Activated CD4-positive, CD25-positive, alpha-beta regulatory T cell (primary cell): ENCODE measurements at places on chromosomes 7 and 10.

DNA sequence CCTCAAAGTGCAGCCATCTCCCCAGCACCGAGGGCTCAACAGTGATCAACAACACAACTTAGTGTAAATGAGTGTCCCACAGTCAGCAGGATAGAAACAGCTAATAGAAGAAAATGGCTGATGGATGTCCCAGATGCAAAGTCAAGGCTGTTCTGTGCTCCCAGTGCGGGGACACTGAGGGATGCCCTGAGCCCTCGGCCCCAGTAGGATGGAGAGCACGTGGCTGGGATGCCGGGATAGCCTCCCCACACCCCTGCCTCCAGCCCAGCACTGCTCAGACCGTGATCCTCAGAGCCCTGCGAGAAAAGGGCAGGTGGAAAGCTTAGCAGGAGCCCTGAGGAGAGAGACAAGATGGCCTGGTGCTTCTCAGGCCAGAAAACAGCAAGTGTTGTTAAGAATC, 243.9 kb upstream of the TCERG1L start:
- DNase-seq: no peak

DNA sequence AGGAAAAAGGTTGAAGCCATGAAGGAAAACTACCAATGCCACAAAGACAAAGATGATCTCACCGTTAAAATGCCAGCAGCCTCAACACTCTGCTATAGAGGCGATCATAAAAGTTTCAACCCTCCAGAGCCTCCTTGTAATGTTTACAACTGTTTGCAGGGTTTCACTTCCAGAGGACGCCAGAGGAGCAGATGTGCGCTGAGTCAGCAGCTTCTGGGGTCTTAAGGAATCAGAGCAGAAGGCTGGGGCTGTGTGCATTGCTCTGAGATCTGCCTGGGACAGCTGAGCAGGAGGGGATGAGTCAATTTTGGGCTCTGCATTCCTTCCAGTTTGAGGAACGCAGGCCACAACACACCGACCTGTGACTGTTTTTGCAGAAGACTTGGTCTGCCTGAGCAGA, 98.3 kb downstream of the TMEM130 start:
- DNase-seq: no peak

DNA sequence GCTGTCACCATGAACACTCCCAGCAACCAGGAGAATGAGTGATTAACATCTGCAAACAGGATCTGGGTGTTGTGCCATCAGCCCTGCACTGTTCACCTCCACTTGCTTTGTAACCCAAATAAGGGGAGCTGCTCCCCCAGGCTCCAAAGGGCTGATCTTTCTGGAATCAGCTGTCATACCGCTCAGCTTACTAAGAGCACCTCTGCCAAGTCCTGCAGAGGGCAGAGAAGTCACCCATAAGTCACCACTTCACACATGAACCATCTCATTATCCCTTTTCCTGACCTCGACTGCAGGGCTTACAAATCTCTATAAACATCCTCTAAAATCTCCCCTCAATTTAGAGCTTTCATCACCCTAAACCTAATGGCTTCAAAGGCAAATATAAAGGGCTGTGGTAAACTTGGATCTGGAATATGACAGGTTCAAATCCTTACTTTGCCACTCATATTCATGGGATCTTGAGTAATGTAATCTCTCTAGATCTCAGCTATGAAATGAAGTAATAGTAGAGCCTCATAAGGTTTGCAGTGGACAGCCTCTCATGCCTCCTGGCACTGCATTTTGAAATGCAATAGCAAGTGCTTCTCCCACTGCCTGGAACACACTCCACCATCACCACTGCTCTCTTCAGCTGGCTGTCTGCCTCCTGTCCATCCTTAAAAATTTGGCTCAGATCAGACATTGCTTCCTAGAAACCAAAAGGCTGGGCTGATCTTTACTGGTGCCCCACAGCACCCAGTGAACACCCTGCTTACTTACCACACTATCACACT, 38.8 kb downstream of the ERLIN1 start:
- no peak for DNase-seq

DNA sequence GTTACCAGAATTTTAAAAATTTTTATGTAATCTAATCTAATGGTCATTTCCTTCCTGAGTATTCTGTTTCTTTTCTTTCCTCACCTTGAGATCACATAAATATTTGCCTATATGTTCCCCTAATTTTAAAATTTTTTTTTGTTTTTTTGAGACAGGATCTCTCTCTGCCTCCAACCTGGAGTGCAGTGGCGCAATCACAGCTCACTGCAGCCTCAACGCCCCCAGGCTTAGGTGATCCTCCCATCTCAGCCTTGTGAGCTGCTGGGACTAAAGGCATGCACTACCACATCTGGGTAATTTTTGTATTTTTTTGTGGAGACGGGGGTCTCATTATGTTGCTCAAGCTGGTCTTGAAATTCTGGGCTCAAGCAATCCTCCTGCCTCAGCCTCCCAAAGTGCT, 4.1 kb upstream of the PROSER2 start:
- no peak for DNase-seq

DNA sequence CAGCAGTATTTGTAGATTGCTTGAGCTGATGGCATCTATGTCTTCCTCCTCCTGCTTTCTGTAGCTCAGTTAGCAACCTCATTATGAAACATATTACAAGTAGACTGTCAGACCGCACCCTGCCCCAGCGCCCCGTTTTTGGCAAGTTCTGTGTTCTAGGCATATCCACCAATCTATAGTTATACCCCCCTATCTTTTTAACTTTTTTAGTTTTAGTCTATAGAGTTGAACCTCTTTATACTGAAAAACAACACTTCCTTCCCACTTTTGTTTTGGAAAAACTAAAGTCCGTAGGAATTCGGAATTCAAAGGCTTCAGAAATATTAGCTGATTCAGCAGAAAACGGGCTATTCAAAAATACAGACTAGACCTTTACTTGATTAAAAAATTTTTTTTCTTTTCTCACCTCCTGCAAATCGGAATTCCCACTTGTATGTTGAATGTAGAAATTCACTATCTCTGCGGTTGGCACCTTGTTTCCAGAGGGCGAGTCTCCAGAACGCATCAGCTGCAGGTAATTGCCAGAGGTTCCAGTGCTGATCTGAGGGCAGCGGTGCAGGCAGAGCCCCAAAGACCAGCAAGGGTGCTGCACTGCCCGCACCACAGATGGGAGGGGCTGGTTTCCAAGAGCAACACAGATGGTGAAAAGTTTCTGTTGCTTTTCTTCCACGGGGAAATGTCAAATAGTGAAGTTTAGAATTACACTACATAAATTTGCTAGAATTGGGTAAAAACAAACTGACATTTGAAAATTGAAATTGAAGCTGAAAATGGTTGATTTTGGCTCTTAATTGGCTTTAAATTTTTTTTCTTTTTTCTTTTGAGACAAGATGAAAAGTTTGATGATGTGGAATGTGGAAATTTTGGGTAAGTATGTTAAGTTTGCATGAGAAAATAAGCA, 2.2 kb upstream of the FZD8 start:
- no peak for DNase-seq

DNA sequence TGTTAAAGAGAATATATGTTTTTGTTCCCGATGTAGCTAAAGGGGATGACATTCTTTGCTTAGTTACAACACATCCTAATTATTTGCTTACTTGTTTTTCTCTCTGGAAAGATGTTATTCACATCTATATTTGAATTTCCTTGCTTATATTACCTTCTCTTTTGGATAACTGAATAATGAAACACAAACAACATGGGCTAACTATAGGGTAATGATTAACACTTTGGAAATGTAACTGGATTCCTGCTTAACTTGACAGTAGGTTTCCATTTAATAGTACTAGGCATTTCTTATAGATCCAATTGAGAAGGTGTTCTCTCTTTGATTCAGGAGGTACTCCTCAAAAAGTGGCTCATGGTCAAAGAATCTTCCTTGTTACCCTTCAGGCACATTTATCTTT, 141.1 kb downstream of the CCSER2 start:
- DNase-seq: no peak

DNA sequence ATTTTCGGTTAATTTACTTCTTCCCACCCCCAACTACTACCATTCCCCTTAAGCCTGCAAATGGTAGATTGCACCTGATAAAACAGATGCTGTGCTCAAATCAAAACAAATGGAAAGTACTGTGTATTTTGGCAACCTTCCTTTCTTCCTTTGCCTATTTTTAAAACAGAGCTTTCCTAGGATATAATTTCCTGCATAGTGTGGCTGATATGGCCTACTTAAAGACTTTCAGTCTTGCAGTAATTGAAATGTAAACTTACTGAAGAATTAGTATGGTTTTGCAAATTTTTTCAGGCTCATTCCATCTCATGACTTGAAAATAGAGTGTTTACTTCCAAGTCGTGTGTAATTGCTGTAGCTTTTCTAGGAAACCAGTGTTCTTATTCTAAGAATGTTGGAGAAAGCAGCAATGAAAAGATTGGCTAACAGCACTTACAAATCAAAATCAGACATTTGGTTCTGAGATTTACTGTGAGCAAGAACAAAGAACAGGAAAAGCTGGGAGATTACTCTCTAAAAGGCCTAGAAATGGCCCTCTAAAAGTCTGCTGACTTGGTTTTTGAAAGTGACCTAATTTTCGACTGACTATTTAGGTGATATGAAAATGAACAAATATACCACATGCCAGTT, 52.0 kb downstream of the REEP3 start:
- DNase-seq: no peak

- no peak for DNase-seq
Measured at GRCh38 chr10:113019692-113020474, 69.8 kb downstream of the TCF7L2 start.

DNA sequence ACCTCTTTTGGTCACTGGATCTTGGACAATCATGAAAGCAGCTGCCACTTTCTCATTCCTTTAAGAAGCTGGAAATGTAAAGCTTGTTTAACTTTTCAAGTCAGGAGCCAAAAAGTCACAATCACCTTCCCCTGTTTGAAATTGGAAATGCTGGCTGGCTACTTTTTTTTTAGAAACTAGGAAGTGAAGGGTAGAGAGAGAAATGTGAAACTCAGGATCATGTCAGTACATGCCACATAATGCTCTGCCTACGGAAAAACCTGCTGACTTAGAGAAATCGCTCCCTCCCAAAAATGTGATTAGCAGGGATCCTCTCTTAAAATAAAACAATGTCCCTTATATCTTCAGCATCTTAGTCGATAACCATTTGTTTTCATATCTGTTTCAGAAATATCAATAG, 188.4 kb upstream of the C7orf33 start:
- no peak for DNase-seq

GRCh38 chr7:107884066-107884818, 6.7 kb upstream of the DLD start:
- DNase-seq: no peak

DNA sequence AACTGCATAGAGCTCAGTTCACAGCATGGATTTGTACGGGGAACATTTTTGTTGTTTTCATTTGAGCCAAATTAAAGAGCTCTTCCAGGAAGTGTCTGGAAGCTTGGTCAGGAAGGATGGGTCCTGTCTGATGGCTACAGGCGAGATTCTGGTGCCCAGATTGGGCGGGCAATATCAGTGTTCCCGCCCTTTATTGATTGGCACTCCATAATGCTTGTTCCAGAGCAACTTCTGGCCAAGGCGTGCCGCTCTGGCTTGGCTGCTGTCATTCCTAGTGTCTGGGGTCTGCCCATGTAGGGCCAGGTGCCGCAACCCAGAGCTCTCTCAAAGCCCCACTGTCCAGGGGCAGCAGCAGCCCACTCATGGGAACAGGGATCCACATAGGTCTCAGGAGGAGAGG, 45.9 kb downstream of the RAMP3 start:
- no peak for DNase-seq

GRCh38 chr10:93819520-93819919, 61.8 kb downstream of the LGI1 start:
- DNase-seq: no peak

- no peak for DNase-seq
Measured at GRCh38 chr7:24301703-24302102, 17.7 kb downstream of the NPY start.

DNA sequence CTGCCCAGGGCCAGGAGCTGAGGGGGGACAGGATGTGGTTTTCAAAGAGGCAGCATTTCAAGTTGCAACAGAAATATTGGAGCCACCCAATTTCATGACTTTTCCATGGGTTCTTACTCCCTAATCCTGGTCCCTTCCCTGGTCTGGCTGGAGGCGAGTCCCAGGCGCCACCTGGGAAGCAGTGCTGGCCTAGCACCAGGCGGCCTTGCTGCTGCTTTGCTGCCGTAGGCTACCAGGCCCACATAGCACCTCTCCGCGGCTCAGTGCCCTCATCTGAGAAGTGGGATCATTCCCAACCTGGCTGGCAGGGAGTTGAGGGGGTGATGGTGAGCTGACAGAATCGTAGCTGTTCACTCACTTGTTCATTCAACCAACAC, 33.7 kb downstream of the ZMIZ1 start:
- DNase-seq: no peak

GRCh38 chr7:77308792-77309191, 107.4 kb downstream of the GSAP start:
- no peak for DNase-seq

GRCh38 chr7:94588075-94588474, 67.9 kb downstream of the SGCE start:
- no peak for DNase-seq

GRCh38 chr10:74510594-74510993, 315.8 kb upstream of the KAT6B start:
- no peak for DNase-seq

DNA sequence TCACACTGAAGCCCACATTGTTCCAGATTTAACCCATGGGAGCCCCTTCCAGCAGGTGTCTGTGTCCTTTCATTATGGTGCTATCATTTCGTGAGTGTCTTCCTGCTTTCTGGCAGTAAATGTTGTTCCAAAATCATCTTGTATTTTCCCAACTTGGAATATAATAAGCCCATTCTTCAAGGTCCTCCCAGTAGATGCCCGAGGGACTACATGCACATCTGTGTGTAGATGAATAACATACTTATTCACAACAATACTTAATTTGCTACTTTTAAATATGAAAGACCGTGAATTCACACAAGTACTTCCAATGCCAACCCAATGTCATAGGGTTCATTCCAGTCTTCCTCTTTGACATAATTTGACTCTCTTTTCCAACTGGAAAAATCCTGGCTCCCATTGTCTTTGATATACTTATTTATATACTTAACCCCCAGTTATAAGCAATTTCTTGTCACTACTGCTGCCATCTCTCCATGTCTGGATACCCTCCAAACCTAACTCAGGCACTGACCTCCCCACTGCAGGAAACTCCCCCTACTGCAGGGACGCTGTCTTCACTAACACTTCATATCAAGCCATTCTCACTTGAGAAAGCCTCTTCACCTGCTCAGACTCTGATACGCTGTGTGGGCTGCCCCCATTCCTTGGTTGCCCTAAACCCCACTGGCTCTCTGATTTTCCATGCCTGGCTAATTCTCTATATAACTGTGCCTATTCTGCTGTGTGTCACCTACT, 1119.2 kb downstream of the CNTNAP2 start:
- DNase-seq: no peak

DNA sequence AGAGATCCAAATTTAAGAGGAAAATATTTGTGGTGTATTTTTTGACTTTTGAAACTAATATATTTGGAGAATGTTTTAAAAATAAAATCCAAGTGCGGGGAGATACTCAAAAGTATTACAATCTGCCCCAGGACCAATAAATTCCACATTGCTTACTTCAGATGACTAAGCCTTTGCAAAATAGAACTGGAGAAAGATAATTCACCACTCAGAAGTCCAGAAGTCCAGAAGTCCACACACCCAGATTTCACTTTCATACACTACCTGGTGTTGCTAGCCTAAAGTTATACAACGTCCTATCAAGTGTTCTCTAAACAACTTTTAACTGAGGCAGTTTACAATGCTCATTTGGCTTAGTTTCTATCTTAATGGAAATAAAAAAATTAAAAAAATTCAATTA, 487.0 kb upstream of the SEMA3D start:
- no peak for DNase-seq

- DNase-seq: no peak
Measured at GRCh38 chr10:62749093-62749683, 55.3 kb upstream of the ADO start.
